SW480 (cell line): ENCODE measurements at places on chromosomes 4 and X.

DNA sequence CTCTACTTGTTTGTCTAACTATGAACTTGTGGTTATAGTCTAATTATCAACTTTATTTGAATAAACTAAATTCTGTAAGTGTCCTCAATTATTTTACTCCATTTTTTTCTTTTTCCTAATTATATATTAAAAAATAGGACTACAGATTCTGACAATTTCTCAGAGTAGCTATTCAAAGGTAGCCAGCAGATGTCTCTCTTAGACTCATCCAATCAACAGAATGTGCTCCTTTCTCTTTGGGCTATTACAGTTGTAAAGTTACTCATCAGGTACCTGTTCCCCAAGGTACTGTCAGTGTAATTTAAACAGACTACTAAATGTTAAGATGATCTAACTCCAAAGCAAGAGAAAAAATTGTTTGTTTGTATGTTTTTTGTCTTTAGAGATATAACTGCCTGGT lies 248.6 kb downstream of the PCDH18 start:
- DNase-seq, result peak; percentile 0

DNA sequence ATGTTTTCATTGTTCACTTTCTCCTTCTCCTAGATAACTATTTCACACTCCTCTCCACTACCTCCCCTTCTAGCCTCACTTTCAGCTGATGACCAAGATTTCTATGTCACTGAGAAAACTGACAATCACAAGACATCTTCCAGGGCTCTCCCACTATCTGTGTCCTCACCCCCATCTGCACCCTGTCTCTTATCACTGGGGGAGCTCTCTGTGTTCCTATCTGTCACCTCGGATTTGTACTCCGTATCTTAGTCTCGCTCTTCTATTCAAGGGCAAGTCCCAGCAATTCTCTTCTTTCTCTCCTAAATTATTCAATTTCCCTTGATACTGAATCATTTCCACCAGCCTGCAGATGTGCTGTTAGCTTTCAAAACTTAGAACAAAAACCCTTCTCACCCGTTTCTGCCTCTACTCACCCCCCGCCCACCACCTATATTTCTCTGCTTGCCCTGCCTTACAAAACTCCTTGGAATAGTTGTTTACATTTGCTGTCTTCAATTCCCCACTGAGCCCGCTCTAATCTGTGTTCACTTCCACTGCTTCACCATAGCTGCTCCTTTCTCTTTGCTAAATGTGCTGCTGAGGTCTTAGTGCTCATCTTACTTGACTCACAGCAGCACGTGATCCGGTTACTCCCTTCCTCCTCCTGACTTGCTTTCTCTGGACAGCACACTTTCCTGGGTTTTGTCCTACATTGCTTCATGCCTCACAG lies 293.2 kb downstream of the UNC5C start:
- DNase-seq, result no peak

- peak; percentile 92 for DNase-seq
Observed at GRCh38 chrX:154428176-154429171, at the start of gene ATP6AP1. Gene ATP6AP1 (plus strand): TSS chrX:154428677. CDS start chrX:154428693, 16 bp downstream.

DNA sequence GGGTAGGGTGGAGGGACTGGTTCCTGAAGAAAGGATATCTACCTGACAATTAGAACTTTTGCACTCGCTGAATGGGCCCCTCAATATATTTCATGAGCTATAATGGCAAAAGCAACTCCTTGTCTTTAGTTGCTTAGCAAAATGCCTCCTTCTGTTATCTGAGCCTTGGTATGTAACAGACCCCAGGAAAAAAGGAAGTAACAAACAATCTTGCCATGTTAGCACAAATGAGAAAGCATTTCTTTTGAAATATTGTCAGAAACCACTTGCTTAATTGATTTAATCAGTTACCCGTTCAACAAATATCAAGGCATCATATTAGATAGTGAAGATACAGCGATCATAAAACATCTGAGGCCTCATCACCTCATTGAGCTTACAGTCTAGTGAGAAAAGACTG lies 74.6 kb upstream of the MAGEA10 start:
- no peak for DNase-seq

GRCh38 chrX:137101273-137101990 lies 67.6 kb upstream of the GPR101 start:
- DNase-seq, result no peak

- DNase-seq, result no peak
Observed at GRCh38 chrX:105471597-105471996, 251.1 kb upstream of the TEX13A start.

DNA sequence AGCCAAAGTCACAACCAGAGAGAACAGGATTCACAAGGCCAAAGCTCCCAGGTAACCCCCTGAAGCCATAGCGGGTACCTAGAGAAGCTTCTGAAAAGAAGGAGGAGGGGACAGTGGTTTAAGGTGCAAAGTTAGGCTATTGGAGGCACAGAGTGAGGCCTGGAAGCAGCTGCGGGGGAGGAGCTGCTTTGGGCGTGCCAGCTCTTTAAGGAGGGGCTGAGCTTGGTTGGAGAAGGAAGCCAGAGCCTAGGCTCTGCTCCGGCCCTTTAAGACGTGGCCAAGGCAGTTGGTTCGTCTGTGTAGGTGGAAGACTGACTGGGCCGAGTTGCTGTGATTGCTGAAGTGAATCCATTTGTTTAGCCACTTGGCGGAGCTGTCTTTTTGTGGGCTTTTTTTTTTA lies 1.5 kb downstream of the KLF8 start:
- no peak for DNase-seq

- no peak for DNase-seq
Observed at GRCh38 chrX:13081395-13082205, 37.2 kb upstream of the FAM9C start.

DNA sequence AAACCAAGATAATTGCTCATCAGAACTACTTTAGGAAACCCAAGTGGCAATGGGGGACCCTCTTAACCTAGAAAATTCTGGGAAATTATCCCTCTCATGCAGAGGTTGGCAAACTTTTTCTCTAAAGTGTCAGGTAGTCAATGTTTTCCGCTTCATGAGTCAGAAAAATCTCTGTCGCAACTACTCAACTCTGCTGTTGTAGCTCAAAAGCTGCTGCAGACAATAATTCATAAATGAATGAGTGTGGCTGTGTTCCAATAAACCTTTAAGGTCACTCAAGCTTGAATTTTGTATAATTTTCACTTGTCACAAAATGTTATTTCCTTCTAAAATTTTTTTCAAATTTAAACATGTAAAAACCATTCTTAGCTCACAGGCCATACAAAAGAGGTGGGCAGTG lies 193.4 kb upstream of the MID1 start:
- DNase-seq, result no peak

GRCh38 chr4:113146876-113147358 lies 97.5 kb downstream of the ANK2 start:
- peak; percentile 20 for DNase-seq
